ENCODE measurements at places on chromosomes 2 and 18. TPM values are rescaled to one million over a fixed set of nuclear protein-coding genes. Genes with fewer than 3 reads are reported as not detected.

PCARE gene
- polyA plus RNA-seq = not detected

COL6A3 gene
- 0.01 TPM for polyA plus RNA-seq

C2orf80 gene
- not detected for polyA plus RNA-seq

TNS1 gene
- 127 TPM for polyA plus RNA-seq

OSBPL6 gene
- polyA plus RNA-seq = 0.03 TPM

FECH gene
- polyA plus RNA-seq = 16.4 TPM

DNA sequence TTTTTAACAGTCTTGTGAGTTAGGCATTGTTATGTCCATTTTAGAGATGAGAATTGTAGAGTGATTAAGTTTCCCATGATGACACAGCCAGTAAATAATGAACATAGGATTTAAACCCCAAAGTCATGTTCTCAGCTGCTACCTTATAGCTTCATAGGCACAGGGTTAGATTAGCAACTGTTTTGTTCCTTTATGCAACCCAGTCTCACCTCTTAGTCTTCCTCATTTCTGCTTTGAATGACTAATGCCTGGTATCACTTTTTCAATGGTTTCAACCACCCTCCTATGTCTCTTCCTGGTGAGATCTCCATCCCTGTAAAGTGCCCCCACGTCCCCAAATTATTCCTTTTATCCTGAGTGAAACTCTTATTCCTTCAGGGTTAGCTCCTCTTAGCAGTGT is 44.3 kb downstream of the MFSD6 start:
- DNase-seq = no peak

GRCh38 chr18:57856128-57856527 is 53.0 kb upstream of the ATP8B1 start:
- no peak for DNase-seq

DNA sequence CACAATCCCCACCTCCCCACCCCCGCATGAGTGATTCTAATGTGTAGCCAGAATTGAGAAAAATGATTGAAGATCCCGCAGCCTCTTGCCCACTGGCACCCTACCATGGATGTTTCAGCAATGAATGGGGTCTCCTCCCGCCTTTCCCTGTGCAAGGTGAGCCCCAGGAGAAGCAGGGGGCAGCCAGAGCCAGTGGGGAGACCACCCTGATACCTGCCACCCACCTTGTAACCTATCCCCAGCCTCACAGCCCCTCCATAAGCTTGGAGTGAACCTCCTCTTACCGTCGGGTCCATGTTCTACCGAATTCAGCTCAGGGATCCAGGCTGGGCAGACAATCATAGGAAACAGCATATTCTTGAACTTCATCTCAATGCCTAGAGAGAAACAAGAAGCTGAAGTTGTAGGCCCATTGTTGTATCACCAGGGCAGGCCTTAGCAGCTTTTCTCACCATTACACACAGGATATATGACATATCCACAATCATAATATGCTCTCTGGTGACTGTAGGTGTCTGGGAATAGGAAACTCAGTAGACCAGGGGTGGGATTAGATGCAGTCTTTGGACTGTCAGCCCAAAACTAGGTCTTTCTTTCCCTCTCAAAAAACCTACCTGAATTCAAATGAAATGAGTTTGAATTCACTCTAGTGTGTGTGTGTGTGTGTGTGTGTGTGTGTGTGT is 30.9 kb downstream of the XDH start:
- no peak for DNase-seq

DNA sequence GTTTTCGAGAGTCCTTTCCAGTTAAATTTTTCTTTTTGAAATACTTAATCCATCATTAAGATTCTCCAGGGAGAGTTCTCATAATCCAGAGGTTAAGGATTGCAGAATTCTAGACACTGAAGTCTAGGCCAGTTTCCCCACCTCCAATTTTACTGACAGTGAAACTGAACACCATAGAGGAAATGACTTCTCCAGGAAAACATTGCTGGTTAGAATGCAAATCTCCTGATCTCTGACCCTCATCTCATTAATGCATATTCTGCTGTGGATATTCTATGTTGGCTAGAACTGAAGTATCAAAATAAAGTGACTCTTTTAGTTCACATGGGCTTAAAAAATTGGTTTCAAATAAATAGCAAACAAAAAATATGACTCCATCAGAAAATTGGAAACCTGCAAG is 105.8 kb upstream of the UGP2 start:
- no peak for DNase-seq

DNA sequence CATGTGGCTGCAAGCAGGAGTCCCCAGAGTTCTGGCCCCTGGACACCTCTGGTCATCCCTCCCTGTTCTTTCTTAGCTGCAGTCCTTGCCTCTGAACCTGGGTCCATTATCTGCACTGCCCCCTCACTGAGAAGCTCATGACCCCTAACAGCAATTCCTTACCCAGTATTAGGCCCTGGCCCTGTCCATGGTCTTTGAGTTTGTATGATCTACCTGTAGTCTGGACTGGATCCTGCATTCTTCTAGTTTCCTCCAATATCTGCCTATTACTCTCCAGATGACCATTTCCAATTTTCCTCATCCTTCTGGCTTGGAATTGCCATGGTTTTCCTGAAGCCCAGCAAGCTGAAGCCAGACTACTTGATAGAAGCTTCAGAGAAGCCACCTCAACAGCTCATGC is 302.4 kb upstream of the HS6ST1 start:
- no peak for DNase-seq

GRCh38 chr2:79596403-79596802 is 83.6 kb downstream of the CTNNA2 start:
- no peak for DNase-seq

- no peak for DNase-seq
Measured at GRCh38 chr2:12457831-12458230, 258.9 kb upstream of the TRIB2 start.

DNA sequence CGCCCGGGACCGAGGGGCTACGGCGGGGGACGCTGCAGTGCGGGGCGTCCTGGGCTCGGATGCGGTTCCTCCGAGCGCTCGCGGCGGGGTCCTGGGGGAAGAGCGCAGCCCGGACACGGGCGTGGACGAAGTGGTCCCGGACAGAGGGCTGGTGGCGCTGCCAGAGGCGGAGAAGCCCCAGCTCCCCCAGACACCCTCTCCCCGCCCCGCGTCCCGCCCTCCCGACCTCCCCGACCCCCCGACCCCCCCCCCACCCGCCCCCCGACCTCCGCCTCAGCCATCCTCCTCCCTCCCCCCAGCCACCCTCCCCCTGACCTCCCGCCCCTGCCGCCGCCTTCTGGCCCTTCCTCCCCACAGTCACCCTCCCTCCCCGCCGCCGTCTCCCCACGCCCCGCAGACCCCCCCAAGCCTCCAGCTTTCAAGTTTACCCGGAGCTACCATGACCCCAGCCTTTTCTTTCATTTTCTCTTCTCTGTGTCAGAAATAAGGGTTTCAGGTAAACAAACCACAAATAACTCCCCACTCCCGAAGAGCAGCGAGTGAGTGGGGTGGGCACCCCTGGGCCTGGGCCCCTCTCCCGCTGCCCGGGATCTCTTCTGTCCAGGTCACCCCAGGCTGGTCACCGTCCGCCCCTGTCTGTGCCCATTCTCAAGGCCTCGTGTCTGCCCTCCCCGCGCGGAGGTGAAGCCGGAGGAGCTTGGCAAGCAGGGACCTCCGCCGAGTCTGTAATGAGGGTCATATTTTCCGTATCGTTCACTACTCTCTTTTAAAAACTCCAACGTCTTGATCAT is 5.1 kb downstream of the NFATC1 start:
- DNase-seq = no peak

- peak; percentile 34 for DNase-seq
Measured at GRCh38 chr2:241804326-241805229, 4.4 kb upstream of the NEU4 start.

DNA sequence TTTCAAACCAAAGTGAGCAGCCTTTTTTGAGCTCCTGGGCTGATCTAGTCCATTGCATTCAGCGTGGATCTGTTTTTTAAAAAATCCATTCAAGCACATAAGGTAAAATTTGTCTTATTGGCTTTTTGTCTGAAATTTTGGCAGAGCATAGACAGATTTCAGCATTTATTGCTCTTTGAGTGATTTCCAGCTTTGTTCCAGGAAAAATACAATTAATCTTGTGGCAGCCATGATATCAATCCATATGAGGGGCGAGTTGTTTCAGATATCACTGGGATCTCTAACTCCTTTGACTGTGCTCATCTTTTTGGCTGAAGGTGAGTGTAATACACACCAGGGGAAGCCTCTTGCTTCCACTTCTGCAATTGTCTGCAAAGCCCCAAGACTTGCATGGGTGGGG is 523.9 kb downstream of the SLC4A3 start:
- no peak for DNase-seq

DNA sequence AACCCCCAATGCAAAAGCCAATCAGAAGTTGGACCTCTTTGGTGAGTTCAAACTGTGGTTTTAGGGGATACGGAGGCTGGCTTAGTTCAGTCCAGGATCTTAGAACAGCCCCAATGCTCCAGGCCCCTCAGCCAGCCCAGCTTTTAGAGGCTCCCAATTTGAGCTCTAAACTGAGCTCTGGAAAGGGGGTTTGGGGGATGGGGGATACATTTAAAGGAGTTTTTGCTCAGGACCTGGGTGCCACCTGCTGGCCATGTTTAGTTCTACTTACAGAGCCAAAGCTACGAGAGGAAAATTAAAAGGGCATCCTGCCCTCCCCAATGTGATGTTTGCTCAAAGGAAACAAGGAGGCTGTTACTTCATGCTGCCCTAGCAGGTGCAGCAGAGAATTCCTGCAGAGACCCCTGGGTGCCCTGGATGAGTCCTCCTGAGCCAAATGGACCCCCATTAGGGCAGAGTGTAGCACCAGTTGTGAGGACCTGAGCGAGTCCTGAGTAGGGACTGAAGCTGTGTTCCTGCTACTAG is 15.9 kb upstream of the TMEM214 start:
- peak; percentile 76 for DNase-seq

DNA sequence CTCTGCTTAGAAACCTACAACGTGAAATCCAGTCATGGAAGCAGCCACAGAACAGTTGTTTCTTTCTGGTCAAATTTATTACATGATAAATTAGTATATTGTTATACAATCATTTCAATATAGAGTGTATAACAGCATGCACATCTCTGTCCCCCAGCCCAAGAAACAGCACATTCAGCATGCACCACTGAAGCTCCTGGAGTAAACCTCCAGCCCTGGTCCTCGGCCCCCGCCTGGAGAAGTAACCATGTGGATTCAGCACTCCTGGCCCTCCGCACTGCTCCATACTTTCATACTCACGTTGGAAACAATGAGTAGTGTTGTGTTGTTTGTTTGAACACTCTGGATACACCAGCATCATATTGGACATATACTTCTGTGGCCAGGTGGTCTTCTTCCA is 15.3 kb upstream of the ID2 start:
- no peak for DNase-seq

DNA sequence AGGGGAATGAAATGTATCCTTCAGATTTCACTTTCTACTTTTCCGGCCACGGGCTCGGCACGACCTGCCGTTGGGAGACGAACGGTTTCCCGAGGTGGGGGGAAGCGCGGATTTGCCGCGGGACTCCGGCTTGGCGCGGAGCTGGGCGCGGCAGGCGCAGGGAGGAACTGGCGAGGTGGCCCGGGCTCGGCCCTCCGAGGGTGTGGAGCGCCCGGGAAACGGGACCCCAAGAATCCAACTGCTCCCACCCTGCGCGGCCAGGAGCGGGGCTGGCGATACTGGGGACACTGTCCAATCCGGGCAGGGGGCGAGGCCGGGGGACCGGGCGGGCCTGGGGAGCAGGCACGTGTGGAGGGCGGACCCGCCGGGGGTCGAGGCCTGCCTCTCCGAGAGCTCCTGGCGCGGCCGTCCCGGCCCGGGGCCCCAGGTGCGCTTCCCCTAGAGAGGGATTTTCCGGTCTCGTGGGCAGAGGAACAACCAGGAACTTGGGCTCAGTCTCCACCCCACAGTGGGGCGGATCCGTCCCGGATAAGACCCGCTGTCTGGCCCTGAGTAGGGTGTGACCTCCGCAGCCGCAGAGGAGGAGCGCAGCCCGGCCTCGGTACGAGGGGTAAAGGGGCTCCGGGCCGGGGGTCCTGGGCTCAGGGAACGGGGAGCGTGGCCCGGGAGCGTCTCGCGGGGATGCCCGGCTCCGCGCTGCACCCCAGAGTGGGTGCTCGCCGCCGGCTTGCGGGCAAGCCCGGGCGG is at the start of gene ANXA4:
Gene ANXA4, plus strand, starts transcription at position 560 of the 747 bp plus-strand sequence. CDS start 39,432 bp downstream, outside the sequence.
- DNase-seq = peak; percentile 90

DNA sequence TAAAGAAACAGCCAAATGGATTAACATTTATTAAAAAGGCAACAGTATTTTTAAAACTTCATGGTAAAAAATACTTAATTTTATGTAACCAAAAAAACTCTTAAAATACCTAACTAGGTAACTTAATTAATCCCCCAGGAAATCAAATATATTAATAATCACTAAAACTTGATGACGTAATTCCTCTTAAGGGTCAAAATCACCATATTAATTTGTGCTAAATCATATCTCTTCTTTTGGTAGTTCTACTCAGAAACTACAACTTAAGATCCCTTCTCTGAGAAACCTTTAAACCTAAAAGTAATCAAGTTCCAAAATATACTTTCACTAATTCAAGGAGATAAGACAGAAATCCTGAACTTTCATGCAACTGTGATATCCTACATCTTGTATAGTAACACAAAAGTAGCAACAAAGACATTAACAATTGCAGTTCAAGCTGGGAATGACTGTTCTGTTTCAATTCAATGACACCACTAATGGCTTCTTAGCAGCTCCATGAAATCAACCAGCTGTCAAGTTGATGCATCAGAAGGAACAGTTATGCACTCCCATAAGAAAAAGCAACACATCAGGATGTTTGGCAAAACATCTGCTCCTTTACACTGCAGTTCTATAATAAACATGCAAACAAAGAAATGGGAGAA is 4.0 kb downstream of the BAZ2B start:
- no peak for DNase-seq

GRCh38 chr2:73979686-73980085 is 5.0 kb upstream of the TET3 start:
- peak; percentile 35 for DNase-seq

DNA sequence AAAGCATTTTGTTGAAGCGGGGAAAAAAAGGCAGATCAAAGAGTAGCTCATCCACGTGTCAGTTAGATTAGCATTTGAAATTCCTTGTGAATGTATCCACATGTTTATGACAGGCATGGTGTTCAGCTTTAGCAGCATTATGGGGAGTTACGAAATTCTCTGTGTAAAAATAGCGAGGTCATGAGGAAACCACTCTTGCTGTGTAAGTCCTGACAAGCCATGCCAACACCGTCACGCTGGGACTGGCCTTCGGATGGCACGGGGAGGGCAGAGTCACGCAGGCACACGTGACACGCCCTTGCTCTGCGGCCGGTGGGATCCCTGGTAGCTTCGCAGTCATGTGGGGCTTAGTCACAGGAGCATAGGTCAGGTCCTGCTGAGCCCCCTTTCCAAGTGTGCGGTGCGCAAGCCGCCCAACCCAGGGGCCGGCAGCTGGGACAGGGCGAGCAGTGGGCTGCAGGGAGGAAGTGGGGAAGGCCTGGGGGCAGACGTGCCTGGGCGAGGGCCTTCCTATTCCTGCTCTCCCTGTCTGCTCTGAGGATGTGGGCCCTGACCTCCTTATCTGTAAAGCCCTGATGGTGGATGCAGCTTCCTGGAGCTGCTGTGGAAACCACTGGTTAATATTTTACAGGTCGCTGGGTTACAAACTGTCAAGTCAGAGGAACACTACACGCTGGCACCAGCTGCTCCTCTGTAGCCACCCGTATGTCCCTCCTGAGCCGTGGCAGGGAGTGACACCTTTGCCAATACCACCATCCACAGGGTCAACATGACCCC is 18.0 kb downstream of the MBP start:
- peak; percentile 93 for DNase-seq

Measured in HepG2 (cell line).